ENCODE measurements at places on chromosomes 2 and 18. TPM values are rescaled to one million over a fixed set of nuclear protein-coding genes. Genes with fewer than 3 reads are reported as not detected.

- no peak for DNase-seq
Measured at GRCh38 chr2:149399934-149400615, 69.7 kb downstream of the LYPD6 start.

GRCh38 chr2:18703555-18703954, 114.2 kb upstream of the NT5C1B start:
- DNase-seq, result no peak

GRCh38 chr18:77106331-77106730, 26.3 kb downstream of the MBP start:
- DNase-seq, result no peak

GRCh38 chr2:225041207-225041850, 939 bp downstream of the DOCK10 start:
- DNase-seq, result no peak

DNA sequence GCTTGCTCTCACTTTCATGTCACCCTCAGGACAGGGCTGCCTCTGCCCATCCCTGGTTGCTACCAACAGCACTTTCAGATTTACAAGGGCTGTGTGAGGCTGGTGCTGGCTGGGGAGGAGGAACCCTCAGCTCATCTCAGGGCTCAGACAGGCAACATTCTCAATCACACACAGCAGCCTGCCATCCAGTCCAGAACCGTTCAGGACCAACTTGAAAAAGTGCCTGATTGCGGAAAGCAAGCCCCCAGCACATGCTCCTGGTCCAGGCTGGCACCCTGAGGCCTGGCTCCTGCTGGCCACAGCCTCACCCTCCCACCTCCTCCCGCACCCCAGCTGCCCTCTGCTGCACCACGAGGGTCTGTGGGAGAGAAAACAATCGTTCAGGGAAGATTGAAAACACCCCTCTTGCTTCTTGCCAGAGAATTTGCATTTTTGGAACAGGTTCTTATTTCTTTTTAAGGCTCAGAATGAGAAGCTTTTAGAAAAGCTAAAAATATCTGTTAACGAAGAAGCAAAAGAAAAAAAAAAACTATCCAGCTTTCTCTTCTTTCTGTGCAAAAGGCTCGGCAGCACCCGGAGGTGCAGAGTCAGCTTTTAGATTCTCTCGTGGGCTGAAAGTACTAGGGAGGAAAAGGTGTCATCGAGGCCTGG, 403.8 kb upstream of the ID2 start:
- no peak for DNase-seq

DNA sequence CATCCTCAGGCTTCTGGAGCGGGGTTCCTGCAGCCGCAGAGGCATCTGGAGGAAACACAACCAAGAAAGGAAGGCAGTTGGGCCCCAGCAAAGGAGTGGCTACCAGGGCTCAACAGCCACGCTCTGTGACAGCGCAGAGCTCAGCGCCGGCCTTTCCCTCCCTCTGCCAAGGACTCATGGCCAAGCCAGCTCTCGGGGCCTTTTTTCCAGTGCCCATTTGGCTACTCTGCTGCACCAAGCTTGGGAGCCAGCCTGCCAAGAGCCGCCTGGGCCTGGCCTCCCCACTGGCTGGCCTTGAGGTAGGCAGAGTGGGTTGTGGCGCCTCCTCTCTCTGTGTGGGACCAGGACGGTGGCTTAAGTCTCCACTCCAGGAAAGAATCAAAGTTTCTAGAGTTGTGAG, 7.2 kb upstream of the CCDC74A start:
- no peak for DNase-seq

- DNase-seq, result no peak
Measured at GRCh38 chr18:45339810-45340550, 275.3 kb upstream of the SLC14A2 start.

GRCh38 chr2:71713581-71714580, 260.5 kb downstream of the DYSF start:
- DNase-seq, result no peak

- DNase-seq, result no peak
Measured at GRCh38 chr2:144560251-144560650, 40.3 kb upstream of the ZEB2 start.

DNA sequence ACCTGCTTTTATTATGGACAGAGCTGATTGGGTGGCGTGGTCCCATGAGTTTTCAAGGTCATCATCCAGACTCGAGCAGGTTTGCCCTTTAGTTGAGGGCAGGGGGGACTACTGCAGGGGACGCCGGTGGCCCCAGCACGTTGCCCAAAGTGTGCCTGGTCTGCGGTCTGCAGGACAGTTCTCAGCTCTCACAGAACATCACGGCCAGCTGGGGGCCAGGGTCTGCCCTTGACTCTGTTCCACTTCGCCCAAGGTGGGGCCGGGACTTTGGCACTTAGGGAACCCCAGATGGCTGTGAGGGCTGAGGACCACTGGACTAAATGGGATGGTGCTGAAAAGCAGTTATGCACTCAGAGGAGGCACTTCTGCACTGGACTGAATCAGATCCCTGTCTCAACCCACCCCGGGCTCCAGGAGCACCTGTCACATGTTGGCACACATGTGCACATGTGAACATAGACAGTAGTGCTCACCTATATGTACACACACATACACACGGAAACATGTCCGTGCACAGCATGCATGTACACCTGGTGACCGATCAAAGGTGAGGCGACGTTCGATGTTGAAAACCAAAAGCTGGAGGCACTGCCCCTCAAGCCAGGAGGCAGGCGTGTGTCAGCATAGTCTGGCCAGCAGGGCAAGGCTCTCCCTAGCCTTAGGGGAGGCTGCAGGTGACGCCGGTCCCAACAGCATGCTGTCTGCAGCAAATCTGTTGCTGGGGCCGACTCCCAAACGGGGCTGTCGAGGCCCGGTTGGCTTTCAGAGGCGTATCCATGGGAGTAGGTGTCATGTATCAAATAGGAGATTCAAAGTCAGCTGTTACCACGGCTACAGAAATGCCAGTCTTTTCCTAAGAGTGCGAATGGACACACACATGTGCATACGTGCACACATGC, 10.2 kb downstream of the ANO7 start:
- DNase-seq, result no peak

DNA sequence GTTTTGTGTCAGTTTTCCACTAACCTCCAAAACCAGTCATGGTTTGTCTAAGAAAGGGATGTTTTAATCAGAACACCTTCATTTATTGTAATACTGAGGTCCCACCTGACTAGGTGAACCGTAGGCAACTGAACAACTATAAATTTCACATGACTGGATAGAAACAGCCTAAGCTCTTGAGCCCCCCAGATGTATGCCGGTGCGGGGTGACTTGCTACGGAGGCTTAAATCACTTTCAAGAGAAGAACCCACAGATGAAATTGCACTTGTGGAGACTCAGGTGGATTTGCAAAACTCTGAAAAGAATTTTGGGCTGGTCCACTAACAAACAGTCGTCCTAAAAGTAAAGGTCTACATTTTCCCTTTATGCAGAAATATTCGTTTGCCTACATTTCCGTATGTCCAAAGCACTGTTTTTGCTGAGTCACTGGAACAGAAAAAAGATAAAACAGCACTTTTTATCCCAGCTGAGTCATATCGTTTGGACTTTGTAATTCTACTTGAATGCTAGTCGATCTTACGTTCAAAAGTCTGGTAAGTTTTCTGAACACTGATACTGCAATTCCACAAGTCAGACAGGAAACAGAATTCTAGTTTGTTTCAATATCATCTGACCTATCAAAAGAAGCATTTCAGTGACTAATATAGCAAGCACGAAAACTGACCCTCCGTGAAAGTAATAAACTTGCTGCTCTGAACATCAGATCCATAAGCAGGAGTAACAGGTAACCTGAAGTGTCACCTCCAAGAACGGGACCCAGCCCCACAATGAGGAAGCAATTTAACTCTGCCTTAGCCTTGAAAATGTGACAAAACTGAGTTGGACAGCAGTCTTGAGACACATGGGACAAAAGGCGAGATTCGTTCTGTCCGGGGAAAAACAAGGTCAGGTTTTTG, 18.1 kb downstream of the ZNF516 start:
- DNase-seq, result no peak

- no peak for DNase-seq
Measured at GRCh38 chr2:69381337-69381737, 5.7 kb downstream of the GFPT1 start.

- DNase-seq, result no peak
Measured at GRCh38 chr2:120267348-120267747, 14.7 kb downstream of the RALB start.

DNA sequence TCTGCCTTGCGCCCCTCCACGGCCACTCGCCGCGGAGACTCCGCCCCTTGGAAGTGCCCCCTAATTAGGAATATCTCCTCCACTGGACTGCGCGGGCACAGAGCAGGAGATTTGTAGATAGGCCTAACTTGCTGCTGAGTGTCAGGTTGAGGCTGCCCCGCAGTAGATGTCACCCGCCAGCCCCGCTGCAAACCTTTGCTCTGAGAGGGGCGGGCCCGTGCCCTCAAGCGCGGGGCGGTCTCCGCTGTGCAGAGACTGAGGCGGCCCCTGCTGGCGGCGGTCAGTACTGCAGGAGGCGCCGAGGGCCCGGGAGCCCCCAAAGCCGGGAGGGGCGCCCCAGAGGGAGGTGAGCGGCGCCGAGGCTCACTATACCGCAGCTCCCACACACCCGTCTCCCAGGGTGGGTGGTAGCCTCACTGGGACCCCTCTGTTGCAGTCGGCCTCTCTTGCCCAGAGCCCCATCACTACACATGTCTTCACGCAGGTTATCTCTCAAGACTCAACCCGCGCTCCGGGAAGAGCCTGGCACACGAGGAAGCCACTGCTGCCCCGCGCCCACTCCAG, 2.9 kb upstream of the NEURL3 start:
- peak; percentile 85 for DNase-seq

GRCh38 chr2:105795575-105795934, 50.8 kb downstream of the NCK2 start:
- no peak for DNase-seq

DNA sequence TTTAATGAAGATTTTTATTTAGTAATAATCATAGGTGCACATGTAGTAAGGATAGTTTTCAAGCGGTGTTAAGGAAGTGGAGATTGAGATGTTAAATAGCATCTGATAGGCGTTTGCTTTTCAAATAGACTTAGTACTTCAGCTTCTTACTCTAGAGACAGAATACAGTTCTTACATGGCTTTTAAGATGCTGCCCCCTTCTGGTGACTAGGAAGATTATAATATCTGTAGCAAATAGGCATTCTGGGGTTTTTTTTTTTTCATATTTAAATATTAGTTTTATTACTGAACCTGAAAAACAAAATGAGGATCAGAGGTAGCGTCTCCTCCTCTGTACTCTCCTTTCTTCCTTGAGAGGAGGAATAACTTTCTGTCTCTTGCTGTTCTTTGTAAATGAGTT, 100.2 kb downstream of the AGAP1 start:
- no peak for DNase-seq

GRCh38 chr2:154032220-154032619, 160.5 kb downstream of the GALNT13 start:
- no peak for DNase-seq

- DNase-seq, result no peak
Measured at GRCh38 chr18:58814317-58814716, 50.4 kb upstream of the ZNF532 start.

- DNase-seq, result no peak
Measured at GRCh38 chr2:60152226-60152833, 401.1 kb downstream of the BCL11A start.

DNA sequence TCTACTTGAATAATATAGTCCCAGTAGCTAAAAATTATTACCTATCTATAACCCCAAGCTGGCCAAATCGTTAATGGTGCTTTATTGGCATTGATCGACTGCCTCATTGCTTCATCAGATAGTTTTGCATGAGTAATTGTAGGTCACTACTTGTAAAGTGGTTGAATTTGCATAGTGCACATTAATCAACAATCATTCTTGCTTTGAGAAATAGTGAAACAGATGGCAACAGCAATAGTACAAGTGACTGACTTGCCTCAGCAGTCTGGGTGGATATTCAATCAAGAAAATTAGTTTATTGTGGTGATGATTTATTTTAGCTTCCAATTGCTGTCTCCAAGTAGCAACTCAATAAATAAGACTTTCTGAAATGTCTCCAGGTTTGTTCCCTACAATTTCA, 117.8 kb upstream of the NRXN1 start:
- DNase-seq, result no peak

DNA sequence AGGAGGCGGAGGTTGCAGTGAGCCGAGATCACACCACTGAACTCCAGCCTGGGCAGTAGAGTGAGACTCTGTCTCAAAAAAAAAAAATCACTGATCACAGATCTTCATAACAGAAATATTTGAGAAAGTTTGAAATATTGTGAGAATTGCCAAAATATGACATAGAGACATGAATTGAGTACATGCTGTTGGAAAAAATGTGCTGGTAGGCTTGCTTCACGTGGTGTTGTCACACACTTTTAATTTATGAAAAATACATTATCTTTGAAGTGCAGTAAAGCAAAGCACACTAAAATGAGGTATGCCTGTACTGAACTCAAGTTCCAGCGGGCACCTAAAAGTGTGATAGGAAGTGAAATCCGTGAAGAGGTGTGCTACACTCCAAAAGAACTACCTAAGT, 152.6 kb downstream of the TMEFF2 start:
- DNase-seq, result no peak

GRCh38 chr2:161112908-161113307, 47.3 kb upstream of the TANK start:
- no peak for DNase-seq

DNA sequence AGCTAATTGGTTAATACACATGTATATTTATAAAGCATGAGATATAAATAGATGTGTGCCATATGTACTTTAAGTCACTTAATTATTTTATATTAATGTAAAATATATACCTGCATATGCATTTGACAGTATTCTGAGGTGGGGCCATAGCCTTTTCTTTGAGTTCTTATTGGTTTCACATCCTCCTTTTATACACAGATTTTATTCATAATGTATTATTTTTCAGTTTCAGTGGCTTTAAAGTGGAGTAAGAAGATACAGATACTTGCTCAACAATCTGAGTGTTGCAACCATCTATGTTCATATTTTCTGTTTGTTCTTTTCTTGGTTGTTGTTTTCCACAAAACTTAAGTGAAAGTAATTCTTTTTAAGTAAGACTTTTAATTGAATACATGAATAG, 436.5 kb downstream of the RND3 start:
- DNase-seq, result no peak

DNA sequence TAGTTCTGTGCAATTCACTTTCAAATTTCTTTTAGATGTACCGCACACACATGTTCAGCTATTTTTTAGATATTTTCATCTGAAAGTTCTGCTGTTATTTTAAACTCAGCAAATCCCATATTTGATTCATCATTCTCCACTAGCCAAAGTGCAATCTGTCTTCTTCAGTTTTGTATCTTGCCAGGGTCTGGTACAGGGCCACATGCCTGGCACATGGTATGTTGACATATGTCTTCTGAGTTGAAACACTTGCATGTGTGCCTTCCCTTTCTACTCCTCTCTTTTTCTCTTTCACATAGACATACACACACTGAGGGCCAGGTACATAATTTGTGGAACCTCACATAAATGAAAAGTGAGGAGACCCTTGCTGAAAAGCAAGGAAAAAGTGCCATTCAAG, 25.7 kb upstream of the SESTD1 start:
- no peak for DNase-seq

GRCh38 chr2:58720770-58721697, 479.9 kb upstream of the FANCL start:
- no peak for DNase-seq

SERPINB13 gene
- not detected for total RNA-seq

PTPRN gene
- total RNA-seq, result 0.97 TPM

UPP2 gene
- not detected for total RNA-seq

PSTPIP2 gene
- 1.3 TPM for total RNA-seq

PTH2R gene
- total RNA-seq, result not detected

SERPINE2 gene
- total RNA-seq, result 91.5 TPM

SLC23A3 gene
- total RNA-seq, result 0.48 TPM

MCEE gene
- 26.3 TPM for total RNA-seq

KLHL30 gene
- total RNA-seq, result 14.3 TPM

MTHFD2 gene
- total RNA-seq, result 26.8 TPM
